NCI-H2171 (cell line): ENCODE measurements at places on chromosomes 2 and 18.

- DNase-seq = peak; percentile 6
These were observed 8.7 kb downstream of the OTOF start for GRCh38 chr2:26469092-26469710.

DNA sequence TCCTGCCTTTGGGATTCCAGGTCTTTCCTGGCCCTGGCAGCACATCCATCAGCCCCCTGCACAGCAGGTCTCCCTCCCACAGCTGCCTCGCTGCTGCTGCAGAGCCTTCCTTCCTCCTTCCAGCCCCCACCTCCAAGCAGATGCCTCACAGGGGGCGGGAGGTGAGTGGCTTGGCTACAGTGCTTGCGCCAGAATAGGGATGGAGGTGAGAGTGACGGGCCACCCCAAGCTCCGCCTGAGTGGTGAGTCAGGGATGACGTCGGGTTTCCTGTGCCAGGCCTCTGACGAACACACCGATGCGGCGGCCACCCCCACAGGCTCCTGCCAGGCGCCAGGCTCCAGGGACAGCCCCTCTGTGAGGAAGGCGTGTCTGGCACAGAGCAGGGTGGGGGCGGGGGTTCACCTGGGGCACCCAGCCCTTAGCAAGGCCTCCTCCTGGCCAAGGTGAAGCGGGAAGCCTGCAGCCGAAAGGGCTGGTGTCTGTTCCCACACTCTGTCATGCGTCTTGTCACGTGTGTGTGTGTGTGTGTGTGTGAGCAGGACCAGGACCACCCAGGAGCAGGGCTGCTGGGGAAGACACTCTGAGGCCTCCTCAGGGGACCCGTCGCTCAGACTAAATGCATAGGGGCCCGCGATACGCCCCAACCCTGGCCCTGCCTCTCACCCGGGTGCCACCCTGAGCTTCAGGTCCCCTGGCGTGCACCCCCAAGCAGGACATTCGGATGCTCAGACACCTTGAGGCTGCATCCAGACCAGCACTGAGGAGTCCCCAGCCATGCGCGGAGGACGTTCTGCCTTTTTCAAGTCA is 3.4 kb upstream of the DUSP2 start:
- peak; percentile 48 for DNase-seq

GRCh38 chr2:33526132-33526531 is 49.7 kb downstream of the RASGRP3 start:
- no peak for DNase-seq

GRCh38 chr2:15918761-15919356 is 21.5 kb upstream of the MYCN start:
- DNase-seq = no peak

DNA sequence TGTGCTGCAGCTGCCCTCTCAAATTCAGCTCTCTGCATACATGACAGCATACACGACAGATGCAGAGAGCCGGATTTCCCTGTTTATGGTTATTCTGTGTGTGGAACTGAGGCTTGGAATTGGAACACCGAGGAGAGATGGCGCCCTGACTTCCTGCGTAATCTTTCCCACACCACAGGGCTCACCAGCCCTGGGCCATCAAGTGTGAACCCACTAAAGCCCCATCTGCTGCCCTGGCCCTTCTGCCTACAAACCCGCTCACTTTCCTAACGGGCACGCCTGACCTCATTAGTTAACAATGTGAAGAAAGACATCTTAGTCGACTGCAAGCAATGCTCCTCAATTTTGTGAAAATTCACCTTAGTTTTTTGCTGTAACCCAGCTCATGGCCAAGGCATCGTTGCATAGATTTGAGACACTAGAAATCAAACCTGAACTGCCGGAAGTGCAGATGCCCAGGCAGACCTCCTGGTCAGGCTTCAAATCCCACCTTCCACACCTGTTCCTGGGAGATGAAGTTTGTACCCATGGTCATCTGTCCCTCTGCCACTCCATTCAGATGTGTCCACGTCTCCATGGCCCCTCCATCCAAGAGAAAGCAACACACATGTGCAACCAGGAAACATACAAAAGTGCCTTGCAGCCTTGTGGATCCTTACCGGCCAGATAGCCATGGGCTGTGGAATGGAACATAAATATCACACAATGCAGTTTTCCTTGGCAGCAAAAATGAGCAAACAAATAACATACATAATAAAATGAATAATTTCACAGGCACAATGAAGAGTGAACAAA is 5.0 kb upstream of the CIDEA start:
- DNase-seq = no peak

GRCh38 chr2:5782103-5782502 is 89.9 kb downstream of the SOX11 start:
- no peak for DNase-seq

GRCh38 chr2:224366267-224366844 is 35.6 kb downstream of the FAM124B start:
- DNase-seq = no peak

DNA sequence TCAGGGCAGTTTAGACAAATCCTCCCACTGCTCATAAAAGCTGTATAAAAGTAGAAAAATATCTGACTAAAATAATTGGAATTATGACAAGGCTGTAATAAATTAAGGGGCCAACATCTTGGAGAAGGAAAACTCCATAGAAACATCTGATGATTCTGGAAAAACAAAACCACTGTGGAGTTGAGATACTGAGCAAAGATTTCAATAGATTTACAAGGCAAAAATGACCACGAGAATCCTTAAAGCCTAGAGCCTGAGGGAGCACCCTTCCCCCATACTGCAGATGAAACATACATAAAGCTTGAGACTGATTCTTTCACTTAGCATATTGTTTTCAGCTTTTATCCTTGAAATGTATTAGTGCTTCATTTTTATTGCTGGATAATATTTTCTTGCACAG is 286.4 kb upstream of the MMADHC start:
- no peak for DNase-seq
